ENCODE measurements at places on chromosomes 4 and X.
A peak's percentile ranks its signal among the peaks of the same experiment; 100 is the strongest.

- no peak for DNase-seq
These were observed 1016.0 kb downstream of the ARAP2 start for GRCh38 chr4:35228313-35228712.

GRCh38 chr4:84908876-84909275 is 57.6 kb downstream of the WDFY3 start:
- no peak for DNase-seq

GRCh38 chr4:146243141-146243882 is 29.0 kb downstream of the REELD1 start:
- DNase-seq, result peak; percentile 14

DNA sequence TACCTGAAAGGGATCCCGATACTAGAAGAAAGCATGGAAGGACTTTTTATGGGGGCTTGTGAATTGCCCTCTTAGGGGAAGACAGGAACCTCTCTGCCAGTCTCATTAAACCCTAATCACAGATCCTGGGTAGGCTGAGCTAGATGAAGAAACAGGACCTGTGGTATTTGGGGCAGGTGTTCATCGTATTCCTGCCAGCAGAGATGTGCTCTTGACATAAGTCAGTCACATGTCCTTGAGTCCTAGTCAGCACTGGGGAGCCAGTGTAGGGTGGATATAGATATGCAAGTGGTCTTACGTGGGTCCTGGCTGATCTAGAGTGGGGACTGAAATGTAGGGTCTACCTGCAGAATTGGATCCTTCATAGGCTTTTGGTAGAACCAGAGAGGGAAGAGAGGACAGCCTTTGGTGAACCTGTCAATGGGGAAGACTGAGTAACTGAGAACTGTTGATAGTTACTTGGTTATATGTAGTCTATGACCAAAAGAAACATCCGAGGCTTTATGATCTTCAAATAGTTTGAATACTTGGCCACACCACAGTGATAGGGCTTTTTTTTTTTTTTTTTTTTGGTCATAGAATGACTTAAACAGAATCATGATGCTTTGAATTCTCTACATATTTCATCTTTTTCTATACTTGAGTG is 63.5 kb upstream of the WDR1 start:
- DNase-seq, result peak; percentile 79

- no peak for DNase-seq
These were observed 13.9 kb upstream of the RHOH start for GRCh38 chr4:40182954-40183353.

GRCh38 chr4:164904941-164905340 is 28.0 kb downstream of the APELA start:
- DNase-seq, result no peak

DNA sequence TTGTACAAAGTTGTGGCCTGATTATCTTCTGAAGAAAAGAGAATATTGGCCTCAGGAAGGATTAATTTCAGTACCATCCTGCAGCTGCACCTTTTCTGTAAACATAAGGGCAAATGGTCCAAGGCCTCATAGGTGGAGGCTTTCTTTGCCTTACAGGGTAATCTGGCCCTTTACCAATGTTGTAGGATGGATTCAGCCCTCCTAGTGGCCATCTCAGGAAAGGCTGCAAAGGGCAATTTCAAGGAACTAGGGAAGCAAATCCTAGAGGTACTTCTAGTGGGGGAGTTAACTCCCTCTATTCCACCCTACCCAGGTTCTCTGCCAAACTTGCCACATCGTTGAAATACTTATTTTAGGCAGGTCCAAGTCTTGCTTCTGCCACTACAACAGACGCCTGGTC is 57.6 kb downstream of the UGT2B11 start:
- no peak for DNase-seq

- DNase-seq, result no peak
These were observed 10.1 kb downstream of the ANXA10 start for GRCh38 chr4:168102403-168102802.

DNA sequence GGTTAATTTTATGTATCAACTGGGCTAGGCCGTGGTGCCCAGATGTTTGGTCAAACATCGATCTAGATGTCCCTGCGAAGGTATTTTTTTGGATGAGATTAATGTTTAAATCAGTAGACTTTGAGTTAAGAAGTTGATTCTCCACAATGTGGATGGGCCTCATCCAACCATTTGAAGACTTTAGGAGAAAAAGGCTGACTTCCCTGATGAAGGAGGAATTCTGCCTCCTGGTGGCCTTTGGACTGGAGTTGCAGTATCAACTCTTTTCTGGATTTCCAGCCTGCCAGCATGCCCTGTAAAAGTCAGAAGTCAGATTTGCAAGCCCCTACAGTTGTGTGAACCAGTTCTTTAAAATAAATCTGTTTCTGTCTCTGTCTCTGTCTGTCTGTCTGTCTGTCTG is 91.4 kb downstream of the STK32B start:
- DNase-seq, result peak; percentile 51

GRCh38 chr4:86944964-86945781 is 10.4 kb downstream of the AFF1 start:
- DNase-seq, result no peak

GRCh38 chr4:17385403-17385802 is 126.5 kb downstream of the QDPR start:
- peak; percentile 56 for DNase-seq

DNA sequence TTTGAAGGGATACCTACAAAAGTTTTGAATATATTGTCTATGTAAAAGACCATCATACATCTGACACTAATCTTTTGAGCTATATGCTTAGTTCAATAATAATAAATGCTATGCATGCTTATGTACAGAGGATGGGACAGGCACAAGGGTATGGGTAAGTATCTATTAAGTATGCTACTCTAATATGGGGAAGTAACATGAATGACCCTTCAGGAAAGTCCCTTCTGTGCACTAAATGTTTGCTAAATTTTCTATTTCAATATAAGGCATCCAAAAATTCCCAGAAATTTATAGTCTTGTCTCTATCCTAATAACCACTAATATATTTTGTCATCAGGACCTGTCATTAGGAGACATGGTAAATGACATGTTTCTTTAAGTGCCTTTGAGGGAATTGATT is 19.0 kb downstream of the ATP8A1 start:
- no peak for DNase-seq

GRCh38 chrX:69299285-69299684 is 134.0 kb upstream of the PJA1 start:
- DNase-seq, result no peak

DNA sequence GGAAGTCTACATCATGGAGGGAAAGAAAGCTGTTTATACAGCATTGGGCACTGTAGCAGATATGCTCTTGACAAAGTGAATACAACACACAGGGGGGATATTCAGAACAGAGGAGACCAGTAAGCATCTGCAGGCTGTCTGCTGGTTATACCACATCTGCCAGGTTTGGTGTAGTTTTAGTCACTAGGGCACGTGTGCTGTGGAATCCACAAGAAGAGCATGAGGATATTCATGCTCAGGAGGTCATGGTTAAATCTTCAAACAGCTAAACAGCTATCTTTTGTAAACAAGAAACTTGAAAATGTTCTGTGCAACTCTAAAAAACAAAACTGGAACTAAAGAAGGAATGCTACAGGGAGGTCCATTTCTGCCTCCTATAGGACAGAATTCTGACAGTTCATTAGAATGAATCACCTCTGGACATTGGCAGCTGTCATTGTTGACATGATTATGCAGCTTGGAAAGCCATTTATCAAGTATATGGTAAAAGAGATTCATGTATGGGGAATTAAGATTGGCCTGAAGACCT is 175.8 kb downstream of the RCHY1 start:
- no peak for DNase-seq

DNA sequence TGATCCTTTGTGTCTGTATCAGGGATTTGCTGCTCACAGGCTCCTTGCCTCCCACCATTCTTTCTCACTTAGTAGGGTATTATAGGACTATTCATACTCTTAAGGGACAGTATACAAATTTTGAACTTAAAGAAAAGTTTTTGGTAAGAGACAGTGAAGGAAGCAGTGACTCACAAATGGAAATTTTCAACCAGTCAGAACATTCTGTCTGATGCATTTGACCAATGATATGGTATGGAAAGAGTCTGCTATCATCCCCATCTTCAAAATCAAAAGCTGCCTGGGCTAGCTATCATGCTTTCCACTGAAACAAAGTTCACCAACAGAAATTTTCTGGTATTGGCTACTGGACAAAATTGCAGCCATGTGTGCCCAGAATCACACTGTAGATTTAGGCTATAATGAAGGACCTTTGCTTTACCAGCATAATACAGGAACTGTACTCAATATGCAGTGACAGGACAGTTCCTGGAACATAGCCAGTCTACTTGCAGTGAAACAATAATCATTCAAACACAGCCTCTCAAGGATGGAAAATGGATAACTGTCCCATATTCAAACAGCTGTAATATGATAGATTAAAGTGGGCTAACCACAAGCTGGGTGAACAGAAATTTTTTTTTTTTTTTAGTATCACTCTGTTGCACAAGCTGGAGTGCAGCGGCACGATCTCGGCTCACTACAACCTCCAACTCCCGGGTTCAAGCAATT is 109.0 kb upstream of the ACSL4 start:
- no peak for DNase-seq

- DNase-seq, result no peak
These were observed 16.3 kb downstream of the C4orf50 start for GRCh38 chr4:6001680-6002491.

DNA sequence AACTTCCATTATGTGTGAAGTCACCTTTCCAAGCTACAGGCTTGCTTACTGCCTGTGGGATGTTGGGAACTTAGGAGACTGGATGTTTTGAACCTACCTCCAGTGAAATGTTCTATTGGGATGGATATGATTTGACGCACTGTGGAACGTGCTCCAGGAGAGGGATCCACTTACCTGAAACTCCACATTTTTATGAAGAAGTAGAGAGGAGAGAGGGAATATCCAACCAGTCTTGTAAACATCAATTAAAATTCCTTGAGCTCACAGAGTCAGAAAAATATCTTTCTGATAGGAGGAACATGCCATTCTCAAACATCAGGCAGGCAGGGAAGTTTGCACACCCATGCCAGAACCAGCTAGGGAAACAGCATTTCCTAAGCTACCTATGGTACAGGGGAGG is 91.1 kb upstream of the MAOA start:
- DNase-seq, result no peak

DNA sequence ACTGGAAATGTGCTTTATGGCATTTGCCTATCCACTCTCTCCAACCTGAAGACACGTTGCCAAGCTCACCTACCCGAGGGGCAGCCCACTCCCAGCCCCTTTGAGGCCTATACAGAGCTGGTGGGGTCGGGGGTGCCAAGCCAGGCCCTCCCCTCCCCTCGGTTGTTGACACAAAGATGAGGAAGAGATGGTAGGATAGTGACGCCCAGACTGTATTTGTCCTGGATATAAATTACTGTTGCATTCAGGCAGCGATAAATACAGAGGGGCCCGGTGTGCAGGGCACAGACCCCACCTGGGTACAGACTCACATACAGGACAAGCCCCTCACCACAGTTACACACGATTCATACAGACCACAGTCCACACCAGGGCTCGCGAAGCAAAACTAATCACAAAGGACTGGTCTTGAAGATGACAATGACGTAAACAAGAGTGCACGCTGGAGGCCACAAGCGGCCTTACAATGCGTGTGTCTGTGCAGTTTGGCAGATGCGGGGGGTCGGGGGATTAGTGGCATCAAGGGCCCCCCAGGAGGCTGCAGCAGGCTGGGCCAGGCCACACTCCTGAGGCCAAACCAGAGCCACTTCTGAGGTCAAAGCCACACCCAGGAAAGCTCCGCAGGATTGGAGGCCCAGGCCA is 14.6 kb downstream of the DGKQ start:
- no peak for DNase-seq

DNA sequence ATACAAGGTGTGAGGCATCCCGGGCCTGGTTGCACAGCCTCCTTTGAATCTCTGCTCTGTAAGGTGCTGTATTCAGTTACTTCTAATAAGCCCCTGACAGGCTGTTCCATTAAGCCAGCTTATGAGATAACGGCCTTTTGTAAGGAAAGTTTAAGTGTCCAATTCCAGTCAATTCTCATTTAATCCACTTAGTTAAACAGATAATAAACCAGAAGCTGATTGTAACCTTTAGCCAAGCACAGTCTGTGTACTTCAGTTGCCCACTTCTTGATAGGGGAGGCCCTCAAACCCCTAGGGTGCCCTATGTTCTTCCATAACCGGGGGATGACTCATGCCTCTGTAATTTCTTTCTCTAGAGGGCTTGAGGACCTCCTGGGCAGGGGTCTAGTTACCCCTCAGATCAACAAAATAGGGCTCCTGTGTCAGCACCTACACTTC is 63.4 kb downstream of the RASL11B start:
- no peak for DNase-seq

GRCh38 chr4:158816955-158817354 is 48.1 kb downstream of the FNIP2 start:
- no peak for DNase-seq

GRCh38 chr4:143586080-143586479 is 72.6 kb downstream of the SMARCA5 start:
- peak; percentile 24 for DNase-seq

DNA sequence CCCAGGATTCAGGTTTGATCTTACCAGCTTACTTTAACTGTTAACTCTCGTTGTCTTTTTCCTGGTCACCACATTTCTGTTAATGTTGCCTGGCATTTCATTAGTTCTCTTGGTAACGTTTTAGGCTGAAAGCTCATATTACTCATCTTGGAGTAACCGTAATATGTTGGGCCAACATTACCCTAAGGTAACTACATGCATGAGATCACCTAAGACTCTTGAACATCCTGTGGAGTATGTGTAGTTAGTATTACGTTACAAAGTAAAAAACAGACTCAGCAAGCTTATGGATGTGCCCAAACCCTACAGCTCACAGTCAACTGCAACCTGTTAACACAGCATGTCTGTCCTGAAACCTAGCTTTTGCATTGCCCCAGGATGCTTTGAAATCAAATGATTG is 203.3 kb upstream of the HS3ST1 start:
- no peak for DNase-seq

GRCh38 chrX:70769659-70770227 is 138.8 kb downstream of the TEX11 start:
- peak; percentile 7 for DNase-seq
